ENCODE measurements at places on chromosomes 7 and 10. TPM values are rescaled to one million over a fixed set of nuclear protein-coding genes. Genes with fewer than 3 reads are reported as not detected.

Gene TYSND1
- 20.0 TPM for total RNA-seq

Gene GAD2
- total RNA-seq, result not detected

Gene C10orf67
- 0.25 TPM for total RNA-seq

Gene TUBB8
- total RNA-seq, result not detected

DNA sequence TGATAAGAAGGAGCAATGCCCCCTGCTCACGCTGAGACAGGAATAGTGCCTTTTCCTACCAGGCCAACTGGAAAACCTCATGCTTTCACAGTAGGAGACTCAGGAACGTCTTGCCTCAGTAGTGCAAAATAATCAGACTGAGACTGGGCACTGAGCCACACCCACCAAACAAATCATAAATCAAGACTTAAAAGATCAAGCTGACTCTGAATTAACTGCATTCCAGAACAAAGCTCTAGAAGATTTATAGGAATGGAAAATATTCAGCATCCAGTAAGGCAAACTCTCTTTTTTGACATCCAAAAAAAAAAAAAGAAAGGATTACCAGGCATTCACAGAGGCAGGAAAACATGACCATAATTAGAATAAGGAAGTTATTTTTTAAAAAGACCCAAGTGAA is 30.5 kb upstream of the SLC18A3 start:
- DNase-seq, result no peak

Gene UNCX
- not detected for total RNA-seq

Gene ZNF107
- 12.9 TPM for total RNA-seq

Gene LRIT1
- not detected for total RNA-seq

DNA sequence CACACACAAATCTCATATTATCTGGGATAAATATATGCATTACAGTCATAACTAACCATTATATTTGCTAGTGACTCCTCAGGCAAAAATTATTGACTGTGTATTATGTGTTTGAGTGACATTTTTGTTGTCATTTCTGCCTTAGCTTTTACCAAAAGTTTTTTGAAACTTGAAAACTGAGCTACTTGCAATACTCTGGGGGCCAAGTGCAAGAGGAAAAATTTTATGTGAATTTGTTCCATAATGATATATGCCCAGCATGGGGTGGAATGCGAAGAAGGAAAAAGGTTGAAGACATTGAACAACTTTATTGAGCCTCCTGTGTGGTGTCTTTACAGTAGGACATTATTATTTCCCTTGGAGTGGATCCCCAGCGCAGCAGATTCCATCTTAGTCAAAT is 176.8 kb upstream of the FERD3L start:
- no peak for DNase-seq

DNA sequence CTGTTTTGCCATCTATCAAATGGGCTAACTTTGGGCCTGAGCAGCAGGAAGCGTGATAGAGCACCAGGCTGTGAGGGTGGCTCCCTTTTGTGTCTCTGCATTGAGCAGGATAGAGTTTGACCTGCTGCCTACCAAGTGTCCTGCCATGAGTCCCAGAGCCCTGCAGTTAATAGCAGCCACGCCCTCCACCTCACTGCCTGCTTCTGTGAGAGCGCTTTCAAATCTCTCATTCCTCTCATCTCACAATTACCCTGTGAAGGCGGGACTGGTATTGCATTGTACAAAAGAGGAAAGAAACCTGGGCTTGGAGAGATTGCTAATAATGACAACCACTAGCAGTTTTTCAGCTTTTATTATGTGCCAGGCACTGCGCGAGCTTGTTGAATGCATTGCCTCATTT is 39.9 kb downstream of the UNC5B start:
- no peak for DNase-seq

- no peak for DNase-seq
These were observed 134.2 kb upstream of the KCNMA1 start for GRCh38 chr10:77771851-77772250.

- no peak for DNase-seq
These were observed 817 bp upstream of the DNAJB6 start for GRCh38 chr7:157335991-157336382.

Gene MMP21
- not detected for total RNA-seq

Gene CDNF
- 1.5 TPM for total RNA-seq

DNA sequence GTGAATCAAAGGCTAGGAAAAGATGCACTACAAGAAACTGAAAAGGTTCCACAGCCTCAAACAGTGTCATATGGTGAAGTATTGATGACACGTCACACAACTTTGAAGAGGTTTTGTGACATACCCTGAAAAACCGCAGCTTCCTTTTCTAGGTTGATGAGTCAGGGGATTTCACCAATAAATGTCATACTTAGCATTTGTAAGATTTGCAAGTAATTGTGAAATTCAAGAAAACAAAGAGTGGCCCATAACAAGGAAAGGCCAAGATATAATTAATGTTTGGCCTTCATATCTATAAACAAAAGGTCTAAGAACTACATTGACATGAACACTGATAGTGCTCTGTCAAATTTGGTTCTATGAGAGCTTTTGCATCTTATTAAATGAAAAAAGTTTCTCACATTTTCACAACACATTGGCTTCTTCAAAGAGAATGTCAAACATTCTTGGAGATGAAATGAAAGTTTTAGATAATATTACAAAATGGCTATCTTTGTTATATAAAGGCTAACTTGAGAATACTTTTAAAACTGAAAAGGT is 62.0 kb upstream of the NAMPT start:
- DNase-seq, result peak; percentile 75

DNA sequence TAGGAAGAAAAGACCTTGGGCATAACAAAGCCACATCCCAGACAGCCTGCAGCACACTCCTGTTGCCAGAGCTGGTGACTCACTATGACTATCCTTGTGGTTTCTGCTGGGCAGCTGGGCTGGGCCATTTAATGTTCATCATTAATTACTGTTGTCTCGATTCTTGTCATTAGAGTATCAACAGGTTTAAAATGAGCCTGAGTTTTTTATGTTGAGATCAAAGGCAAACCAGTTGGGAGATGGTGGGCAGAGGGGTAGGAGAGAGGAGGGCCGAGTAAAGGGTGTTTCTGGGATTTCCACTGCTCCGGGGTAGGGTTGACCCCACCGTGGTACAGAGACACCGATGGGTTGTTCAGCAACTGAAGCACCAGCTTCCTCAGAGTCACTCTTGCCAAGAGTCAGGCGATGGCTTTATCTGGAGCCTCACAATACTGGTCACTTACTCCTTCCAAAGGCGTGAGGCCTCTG is 128.7 kb upstream of the LYZL1 start:
- no peak for DNase-seq

- DNase-seq, result no peak
These were observed 93.3 kb upstream of the ELMO1 start for GRCh38 chr7:37541810-37542443.

DNA sequence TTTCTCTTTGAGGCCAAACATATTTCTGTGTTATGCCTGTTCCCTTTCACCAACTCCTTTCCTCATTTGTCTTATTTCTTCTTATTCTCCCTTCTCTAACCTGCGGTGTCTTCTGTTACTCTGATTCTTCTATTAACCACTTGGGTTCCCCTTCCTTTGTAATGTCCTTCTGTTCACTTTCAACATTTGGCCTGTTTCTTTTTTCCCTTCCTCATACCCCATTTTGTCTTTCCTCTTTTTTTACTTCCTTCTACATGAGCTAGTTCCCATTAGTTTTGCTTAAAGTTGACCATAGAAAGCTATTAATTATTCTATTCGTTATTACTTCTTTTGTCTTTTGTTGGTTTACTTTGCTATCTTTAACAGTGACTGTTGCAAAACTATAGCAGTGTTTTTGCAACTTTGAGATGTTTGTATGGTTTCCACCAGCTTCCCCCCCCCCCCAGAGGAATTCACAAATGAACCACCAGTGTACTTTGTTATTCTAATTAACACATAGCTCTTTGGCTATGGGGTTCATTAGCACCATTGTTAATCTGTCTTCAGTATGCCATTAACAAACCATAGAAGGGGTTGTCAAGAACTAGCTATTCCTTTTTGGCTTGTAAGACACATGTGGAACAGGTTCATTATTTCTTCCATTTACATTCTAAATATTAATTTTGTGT is 2.9 kb downstream of the LRGUK start:
- DNase-seq, result no peak

DNA sequence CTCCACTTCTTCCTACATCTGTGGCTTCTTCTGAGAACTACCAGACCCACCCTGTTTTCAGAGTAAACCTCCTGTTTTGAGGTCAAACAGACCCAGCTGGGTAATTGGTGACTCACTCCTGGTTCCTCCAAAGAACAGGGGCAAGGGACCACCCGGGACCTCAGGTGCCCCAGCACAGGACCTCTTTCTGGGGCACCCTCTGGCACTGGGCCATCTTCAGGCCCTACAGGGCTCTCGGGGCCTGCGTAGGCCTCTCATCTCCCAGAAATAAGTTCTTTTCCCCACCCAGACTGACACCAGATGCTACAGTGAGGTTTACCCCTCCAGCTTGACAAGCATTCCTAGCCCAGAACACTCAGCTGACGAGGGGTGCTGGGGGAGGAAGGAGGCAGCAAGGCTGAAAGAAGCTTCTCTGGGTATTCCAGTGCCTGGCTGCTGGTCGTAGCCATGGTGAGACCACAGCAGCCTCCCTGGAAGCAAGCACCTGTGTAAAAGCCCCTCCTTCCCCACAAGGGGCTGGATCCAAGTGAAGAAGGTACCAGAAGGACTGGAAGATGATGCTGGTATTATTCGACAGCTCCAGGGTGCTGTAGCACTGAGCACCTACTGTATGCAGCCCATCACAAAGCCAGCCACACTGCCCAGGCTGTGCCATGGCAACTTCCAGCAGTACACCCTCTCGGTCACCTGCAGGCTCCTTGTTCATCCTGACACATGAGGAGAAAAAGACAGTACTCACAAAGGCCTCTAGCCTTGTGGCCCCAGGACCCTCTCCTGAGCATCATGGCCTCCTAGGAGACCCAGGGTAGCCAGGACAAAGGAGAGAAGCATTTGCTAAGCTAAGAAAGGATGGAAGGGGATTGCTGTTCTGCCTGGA is 47.4 kb downstream of the ALOX5 start:
- DNase-seq, result peak; percentile 73

DNA sequence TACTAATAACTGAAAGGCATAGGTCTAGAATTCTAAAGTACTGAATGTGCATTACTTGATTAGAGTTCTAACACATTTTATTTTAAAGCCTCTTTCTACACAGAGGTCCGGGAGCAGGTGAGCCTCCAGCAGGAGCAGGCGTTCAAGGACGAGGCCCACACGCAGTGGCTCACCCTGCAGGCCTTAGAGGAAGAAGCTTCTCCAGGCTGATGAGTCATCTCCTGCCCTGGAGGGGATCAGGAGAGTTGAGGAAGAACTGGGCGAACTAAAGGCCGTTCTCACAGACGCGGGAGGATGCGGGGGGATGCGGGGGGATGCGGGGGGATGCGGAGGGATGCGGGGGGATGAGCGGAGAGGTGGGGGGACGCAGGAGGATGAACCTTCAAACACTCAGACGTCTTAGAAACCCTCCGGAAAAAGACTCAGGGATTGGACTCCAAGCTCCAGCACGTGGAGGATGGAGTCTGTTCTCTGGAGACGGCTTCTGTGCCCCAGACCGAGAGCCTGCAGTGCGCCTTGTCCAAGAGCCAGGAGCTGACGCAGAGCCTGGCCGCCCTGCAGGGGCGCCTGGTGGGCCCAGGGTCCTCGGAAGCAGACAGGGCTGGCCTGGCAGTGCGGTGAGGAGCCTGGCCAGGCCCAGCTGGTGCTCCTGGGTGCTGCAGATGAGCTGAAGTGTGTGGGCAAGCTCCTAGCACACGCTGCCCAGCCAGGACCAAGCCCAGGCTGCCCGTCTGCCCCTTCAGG is 433.7 kb upstream of the TPK1 start:
- DNase-seq, result no peak

DNA sequence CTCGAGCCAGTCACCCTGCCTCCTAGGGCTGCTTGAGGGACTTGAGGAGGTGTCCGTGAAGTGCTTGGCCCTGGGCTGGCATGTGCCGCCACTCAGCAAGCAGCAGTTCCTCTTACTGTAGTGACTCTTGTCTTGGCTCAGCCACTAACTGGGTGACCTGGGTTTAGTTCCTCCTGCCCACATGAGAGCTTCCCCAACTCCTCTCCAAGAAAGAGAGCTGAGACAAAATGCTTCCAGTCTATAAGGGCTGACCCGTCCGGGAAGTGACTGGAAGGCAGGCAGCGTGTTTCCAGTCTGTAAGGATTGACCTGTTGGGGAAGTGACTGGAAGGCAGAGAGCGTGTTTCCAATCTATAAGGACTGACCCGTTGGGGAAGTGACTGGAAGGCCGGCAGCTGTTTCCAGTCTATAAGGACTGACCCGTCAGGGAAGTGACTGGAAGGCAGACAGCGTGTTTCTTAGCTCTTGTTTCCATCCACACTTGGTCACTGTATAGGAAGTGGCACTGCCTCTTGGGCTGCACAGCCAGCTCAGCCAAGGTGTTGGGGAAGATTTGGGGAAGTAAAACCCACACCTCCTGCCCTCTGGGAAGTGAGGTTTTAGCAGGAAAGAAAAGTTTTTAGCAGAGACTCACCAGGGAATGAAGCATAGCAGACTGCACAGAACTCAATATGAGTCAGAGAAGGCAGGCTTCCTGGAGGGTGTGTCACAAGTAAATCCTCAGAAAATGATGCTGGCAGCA is 53.3 kb upstream of the PPIF start:
- DNase-seq, result no peak

- DNase-seq, result no peak
These were observed 4.6 kb downstream of the TLL2 start for GRCh38 chr10:96509017-96509641.

Gene TACR2
- not detected for total RNA-seq

GRCh38 chr7:26549281-26549944 is 257.8 kb downstream of the SNX10 start:
- DNase-seq, result no peak

Gene CACNB2
- total RNA-seq, result not detected

Gene FAM237B
- total RNA-seq, result not detected

Gene RPEL1
- total RNA-seq, result not detected

Gene ASZ1
- total RNA-seq, result not detected

GRCh38 chr10:72930276-72930675 is 24.3 kb downstream of the PLA2G12B start:
- DNase-seq, result no peak

All from activated CD8-positive, alpha-beta T cell treated with anti-CD3 and anti-CD28 coated beads for 36 hours (primary cell).